ENCODE measurements at places on chromosomes 1 and 21.

- no peak for DNase-seq
Observed at GRCh38 chr21:25506261-25506660, 101.0 kb downstream of the MRPL39 start.

GRCh38 chr1:202230061-202230938, 36.7 kb downstream of the LGR6 start:
- no peak for DNase-seq

GRCh38 chr1:160767395-160768294, 28.3 kb upstream of the LY9 start:
- peak; percentile 35 for DNase-seq

- DNase-seq: peak; percentile 26
Observed at GRCh38 chr21:34836103-34836932, 167.5 kb downstream of the CLIC6 start.

- DNase-seq: no peak
Observed at GRCh38 chr1:201933840-201934430, 12.4 kb downstream of the LMOD1 start.

- no peak for DNase-seq
Observed at GRCh38 chr1:197843401-197843800, 59.0 kb upstream of the C1orf53 start.

DNA sequence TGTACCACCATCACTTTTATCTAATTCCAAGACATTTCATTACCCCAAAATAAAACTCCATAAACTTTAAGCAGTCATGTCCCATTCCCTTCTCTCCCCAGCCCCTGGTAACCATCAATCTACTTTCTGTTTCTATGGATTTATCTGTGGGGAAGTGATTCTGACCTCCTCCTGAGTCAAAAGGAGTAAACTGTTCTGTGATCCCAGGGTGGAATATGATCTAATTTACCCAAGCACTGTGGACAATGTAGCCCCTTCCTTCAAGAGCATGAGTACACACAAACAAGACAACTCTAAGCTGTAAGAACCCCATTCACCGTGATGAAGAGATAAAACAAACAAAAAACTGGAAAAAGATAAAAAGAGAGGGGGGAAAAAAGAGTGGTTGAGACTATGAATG, 77.9 kb downstream of the PLPP3 start:
- DNase-seq: no peak

DNA sequence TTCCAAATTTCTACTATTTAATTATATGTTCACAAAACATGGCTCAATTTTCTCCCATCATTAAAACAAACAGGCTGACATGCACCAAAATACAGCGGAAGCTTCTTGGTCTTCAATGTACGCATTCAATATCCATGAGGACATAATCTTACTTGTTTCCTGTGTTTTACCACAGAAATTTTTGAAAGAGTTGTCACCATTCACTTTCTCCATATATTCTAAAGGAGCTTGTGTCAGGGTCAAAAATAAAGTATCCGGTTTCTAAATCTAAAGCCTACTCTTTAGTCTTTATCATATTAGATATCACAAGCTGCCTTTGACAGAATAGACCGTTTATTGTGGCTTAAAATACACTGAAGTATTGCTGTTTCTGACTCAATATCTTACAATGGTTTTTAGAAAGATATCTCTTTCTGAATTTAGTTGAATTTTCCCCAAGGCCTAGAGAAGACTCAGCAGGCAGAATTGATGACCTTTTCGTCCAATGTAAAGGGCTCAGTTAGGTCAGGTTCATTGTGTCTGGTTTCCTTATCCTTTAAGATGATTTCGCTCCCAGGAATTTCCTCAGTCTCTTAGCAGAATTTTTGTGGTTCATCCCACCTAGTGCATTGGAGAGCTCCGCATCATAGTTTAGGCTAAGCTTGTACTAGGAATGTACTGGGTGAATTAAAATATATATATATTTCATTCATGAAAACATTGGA, 717.2 kb downstream of the NCAM2 start:
- DNase-seq: no peak

GRCh38 chr1:168958562-168959289, 147.8 kb upstream of the ATP1B1 start:
- DNase-seq: no peak

- no peak for DNase-seq
Observed at GRCh38 chr1:216805233-216805632, 82.0 kb upstream of the ESRRG start.

DNA sequence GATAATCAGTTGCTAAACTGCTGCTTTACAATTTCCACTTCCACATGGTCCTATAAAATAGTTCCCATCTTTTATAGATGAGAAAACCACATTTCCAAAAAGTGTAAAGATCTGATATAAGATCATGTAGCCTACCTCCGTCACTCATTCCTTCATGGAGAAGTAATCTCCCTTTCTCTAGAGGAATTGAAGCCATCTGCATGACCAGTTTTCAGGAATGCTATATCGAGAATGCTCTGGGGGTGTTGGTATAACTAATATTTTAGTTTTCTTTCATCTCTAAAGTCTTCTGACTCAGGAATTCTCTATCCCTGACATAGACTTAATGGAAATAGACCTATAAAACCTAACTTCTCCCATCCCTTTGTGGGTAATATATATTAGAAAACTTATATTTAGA, 173.0 kb upstream of the UBE2U start:
- no peak for DNase-seq

GRCh38 chr1:3000671-3001470, 20.4 kb upstream of the ACTRT2 start:
- DNase-seq: no peak

DNA sequence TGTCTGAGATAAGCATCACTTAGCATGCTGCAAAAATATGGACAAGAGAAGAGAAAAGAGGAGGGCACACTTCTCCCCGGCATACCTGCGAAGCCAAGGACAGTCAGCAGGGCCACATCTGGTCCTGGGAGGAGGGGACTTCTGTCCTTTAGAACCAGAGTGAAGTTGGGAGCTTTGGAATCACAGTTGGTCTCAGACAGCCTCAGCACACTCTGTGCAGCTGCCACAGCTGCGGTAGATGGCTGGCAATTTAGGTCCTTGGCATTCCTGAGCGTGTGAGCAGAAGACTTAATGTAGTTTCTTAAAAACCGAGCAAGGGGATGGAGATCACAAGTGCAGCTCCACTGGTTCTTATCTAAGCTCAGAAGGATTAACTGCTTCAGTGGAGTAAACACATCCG, 32.3 kb downstream of the LRRC53 start:
- DNase-seq: no peak

GRCh38 chr1:50421366-50421748, 1.9 kb downstream of the DMRTA2 start:
- no peak for DNase-seq

Data from CD4-positive, alpha-beta T cell treated with Interleukin-2 at 100 ng/mL for 4 hours (primary cell).